Panc1 (cell line): ENCODE measurements at places on chromosomes 2 and 18. TPM values are rescaled to one million over a fixed set of nuclear protein-coding genes. Genes with fewer than 3 reads are reported as not detected.

- no peaks in the 10 kb centered on the region for H3K27me3 ChIP-seq
- H3K27ac ChIP-seq, result no peak overlapping the region
- H3K4me3 ChIP-seq, result no peak overlapping the region
- H3K36me3 ChIP-seq, result no peaks in the 10 kb centered on the region
- no peaks in the 10 kb centered on the region for H3K4me1 ChIP-seq
Measured at GRCh38 chr18:60503199-60503598, 130.6 kb upstream of the MC4R start.

- H3K27me3 ChIP-seq, result no peaks in the 10 kb centered on the region
- peaks cover 63% of the 10 kb centered on the region for H3K4me1 ChIP-seq
- H3K36me3 ChIP-seq, result no peaks in the 10 kb centered on the region
- DNase-seq, result no peak
Measured at GRCh38 chr2:47193607-47194006, 38.5 kb upstream of the STPG4 start.

GRCh38 chr2:215693193-215693998, 257.5 kb upstream of the FN1 start:
- no peak overlapping the region for H3K27ac ChIP-seq
- no peak overlapping the region for H3K4me3 ChIP-seq
- no peaks in the 10 kb centered on the region for H3K27me3 ChIP-seq
- no peaks in the 10 kb centered on the region for H3K4me1 ChIP-seq

- H3K4me1 ChIP-seq, result no peaks in the 10 kb centered on the region
- no peak for DNase-seq
- H3K36me3 ChIP-seq, result no peaks in the 10 kb centered on the region
- H3K27me3 ChIP-seq, result no peaks in the 10 kb centered on the region
Measured at GRCh38 chr2:211722928-211723327, 815.7 kb downstream of the ERBB4 start.

- H3K27me3 ChIP-seq, result no peaks in the 10 kb centered on the region; the same call in 1 of the 2 replicates
- DNase-seq, result no peak
- H3K27ac ChIP-seq, result no peak overlapping the region
- no peaks in the 10 kb centered on the region for H3K4me1 ChIP-seq
- no peaks in the 10 kb centered on the region for H3K36me3 ChIP-seq
- no peak overlapping the region for H3K4me3 ChIP-seq
Measured at GRCh38 chr2:239025096-239025801, 177.4 kb downstream of the TWIST2 start.

GRCh38 chr18:80022613-80023012, 11.6 kb upstream of the RBFA start:
- H3K27ac ChIP-seq, result no peak overlapping the region
- no peaks in the 10 kb centered on the region for H3K4me1 ChIP-seq
- no peaks in the 10 kb centered on the region for H3K27me3 ChIP-seq
- H3K36me3 ChIP-seq, result no peaks in the 10 kb centered on the region
- DNase-seq, result no peak

GRCh38 chr2:109525836-109526235, 87.9 kb downstream of the SEPTIN10 start:
- H3K4me3 ChIP-seq, result no peak overlapping the region
- H3K27ac ChIP-seq, result no peak overlapping the region
- DNase-seq, result no peak
- no peaks in the 10 kb centered on the region for H3K36me3 ChIP-seq

GRCh38 chr18:61239051-61239450, 94.2 kb upstream of the CDH20 start:
- DNase-seq, result no peak
- no peaks in the 10 kb centered on the region for H3K36me3 ChIP-seq
- no peaks in the 10 kb centered on the region for H3K4me1 ChIP-seq
- no peak overlapping the region for H3K4me3 ChIP-seq
- H3K27ac ChIP-seq, result no peak overlapping the region
- H3K27me3 ChIP-seq, result no peaks in the 10 kb centered on the region

DNA sequence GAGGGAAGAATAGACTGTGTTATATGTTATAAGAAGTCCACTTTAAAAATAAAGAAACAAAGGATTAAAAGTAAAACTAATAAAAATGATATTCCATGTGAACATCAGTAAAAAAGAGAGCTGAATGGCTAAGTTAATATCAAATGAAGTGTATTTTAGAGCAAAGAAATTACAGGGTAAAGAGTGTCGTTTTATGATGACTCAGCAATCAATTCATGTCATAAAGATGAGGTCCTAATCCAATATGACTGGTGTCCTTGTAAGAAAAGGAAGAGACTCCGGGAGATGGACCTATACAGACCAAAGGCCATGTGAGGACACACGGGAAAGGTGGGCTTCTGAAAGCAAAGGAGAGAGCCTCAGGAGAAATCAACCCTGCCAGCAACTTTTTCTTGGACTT, 615.5 kb upstream of the KLHL29 start:
- no peaks in the 10 kb centered on the region for H3K27me3 ChIP-seq
- no peak for DNase-seq
- no peak overlapping the region for H3K27ac ChIP-seq
- H3K4me1 ChIP-seq, result no peaks in the 10 kb centered on the region

DNA sequence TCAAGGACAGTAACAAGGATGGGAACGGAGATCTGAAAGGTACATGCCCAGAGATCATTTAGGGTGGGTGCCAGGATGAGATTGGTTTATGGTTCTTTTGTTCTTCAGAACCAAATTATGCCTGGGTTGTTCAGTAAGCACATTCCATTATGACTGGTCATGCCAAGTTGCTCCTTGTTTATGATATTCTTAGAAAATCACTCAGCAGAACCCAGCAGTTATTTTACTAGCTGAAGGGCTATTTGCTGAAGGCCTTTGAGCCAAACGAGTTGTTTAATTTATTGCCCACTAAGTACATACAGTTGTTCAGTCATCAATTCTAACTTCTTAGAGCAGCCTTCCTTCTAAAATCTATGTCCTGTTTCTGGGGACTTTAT, 635 bp downstream of the SLC3A1 start:
- no peaks in the 10 kb centered on the region for H3K36me3 ChIP-seq
- no peak for DNase-seq
- H3K4me1 ChIP-seq, result 0 out of 2 replicates have a peak, but pooled peaks cover 6% of the 10 kb centered on the region
- no peaks in the 10 kb centered on the region for H3K27me3 ChIP-seq
- no peak overlapping the region for H3K4me3 ChIP-seq

- H3K36me3 ChIP-seq, result no peaks in the 10 kb centered on the region
- H3K27ac ChIP-seq, result no peak overlapping the region
- no peaks in the 10 kb centered on the region for H3K27me3 ChIP-seq
- DNase-seq, result no peak
Measured at GRCh38 chr2:153818242-153818641, 53.5 kb upstream of the GALNT13 start.

DNA sequence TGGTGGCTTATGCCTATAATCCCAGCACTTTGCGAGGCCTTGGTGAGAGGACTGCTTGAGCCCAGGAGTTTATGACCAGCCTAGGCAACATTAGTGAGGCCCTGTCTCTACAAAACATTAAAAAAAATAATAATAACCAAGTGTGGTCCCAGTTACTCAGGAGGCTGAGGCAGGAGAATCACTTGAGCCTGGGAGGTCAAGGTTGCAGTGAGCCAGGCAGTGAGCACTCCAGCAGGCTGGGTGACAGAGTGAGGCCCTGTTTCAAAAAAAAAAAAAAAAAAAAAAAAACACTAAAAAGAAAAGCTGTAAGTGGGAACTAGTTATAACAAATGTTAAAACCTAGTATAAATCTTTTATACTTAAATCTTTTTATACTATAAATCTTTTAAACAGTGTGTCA, 146.2 kb upstream of the ITGA4 start:
- DNase-seq, result no peak
- no peak overlapping the region for H3K27ac ChIP-seq
- no peaks in the 10 kb centered on the region for H3K4me1 ChIP-seq

DNA sequence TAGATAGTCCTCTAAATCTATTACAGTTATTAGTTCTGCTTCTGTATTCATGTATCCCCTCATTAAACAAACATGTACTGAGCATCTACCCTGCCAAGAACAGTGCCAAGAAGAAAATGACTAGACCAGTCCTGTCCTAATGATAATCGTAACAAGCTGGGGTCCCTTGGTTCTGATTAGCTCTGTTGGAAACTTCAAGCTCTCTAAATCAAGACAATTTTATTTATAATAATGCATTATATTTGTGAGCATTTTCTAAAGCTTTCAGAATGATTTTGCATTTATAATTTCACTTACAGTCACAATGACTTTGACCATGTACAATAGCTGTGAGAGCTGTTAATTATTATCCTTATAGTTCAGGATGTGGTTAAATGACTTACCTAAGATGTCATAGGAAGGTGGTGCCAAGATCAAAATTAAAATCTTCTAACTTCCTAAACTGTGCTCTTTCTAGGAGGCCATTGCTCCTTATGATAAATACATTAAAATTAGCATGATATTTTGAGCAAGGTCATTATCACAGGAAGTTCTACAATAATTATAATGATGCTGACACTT, 336.5 kb upstream of the SLC39A10 start:
- no peaks in the 10 kb centered on the region for H3K27me3 ChIP-seq
- H3K27ac ChIP-seq, result peak overlapping the region; percentile 44; the same call in 1 of the 2 replicates
- H3K36me3 ChIP-seq, result no peaks in the 10 kb centered on the region
- H3K4me1 ChIP-seq, result peaks cover 16% of the 10 kb centered on the region; the same call in 1 of the 2 replicates

DNA sequence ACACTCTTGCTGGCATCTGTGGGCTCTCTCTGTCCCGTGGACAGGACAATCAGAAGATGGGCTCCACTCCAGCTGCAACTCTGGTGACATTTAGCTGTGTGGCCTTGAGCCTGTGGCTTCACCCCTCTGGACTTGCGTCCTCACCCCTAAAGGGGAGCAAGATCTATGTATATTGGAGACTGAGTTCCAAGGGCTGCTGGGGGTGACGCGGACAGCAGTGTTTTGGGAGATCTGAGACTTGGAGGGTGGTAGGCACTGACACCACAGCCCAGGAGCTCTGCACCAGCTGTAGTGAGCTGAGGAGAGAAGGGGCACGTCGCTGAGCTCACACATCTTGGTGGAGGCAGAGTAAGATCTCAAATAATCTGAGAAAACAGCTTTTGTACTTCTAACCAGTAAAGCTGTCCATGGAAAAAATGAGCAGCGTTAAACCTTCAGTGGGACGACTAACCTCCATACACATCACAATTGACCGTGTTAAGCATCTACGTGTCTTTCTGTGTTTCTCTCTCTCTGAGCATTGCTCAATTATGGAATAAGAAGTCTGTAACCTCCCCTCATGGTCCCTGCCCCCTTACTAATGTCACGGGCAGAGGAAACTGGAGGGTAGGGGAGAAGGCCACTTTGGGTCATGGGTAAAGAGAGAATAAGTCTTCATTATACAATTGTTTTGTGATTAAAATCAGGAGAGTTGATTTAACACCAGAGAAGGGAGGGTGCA, 85.8 kb downstream of the SH3RF3 start:
- H3K36me3 ChIP-seq, result no peaks in the 10 kb centered on the region
- peaks cover 23% of the 10 kb centered on the region; the same call in 1 of the 2 replicates for H3K4me1 ChIP-seq

GRCh38 chr2:27972311-27972710, 81.8 kb downstream of the BABAM2 start:
- no peak overlapping the region for H3K4me3 ChIP-seq
- H3K4me1 ChIP-seq, result no peaks in the 10 kb centered on the region
- H3K36me3 ChIP-seq, result no peaks in the 10 kb centered on the region
- H3K27me3 ChIP-seq, result no peaks in the 10 kb centered on the region
- DNase-seq, result no peak
- H3K27ac ChIP-seq, result no peak overlapping the region

DNA sequence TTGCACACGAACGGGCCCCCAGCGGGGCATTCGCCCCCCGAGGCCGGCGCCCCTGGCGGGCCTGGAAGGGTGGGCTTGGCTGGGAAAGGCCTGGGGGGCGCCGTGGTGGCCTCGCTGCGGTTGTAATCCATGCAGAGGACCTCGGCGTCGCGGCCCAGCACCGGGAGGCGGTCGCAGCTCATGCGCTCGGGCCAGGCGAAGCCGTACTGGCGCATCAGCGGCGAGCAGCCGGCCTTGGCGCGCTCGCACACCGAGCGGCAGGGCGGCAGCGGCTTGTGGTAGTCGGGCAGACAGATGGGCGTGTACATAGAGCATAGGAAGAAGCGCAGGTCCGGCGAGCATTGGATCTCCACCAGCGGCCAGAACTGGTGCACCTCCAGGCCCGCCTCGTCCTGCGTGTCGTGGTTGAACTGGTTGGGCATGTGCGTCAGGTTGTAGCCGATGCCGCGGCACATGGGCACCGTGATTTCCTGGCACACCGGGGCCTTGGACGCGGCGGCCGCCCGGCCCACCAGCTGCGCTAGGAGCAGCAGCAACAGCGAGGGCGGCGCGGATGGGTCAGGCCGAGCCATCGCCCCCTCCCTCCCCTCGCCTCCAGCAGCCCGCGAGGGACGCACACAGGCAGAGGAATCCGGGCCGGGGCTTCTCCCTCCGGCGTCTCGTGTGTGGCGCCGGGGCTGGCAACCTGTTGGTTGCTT, 1.4 kb downstream of the FZD5 start:
- peaks cover 15% of the 10 kb centered on the region for H3K4me1 ChIP-seq
- no peaks in the 10 kb centered on the region for H3K27me3 ChIP-seq
- peak overlapping the region; percentile 79 for H3K27ac ChIP-seq

REG1B gene
- 2.0 TPM for total RNA-seq

STPG4 gene
- total RNA-seq, result 0.36 TPM

ZBTB7C gene
- total RNA-seq, result 0.03 TPM

SERPINB4 gene
- total RNA-seq, result not detected

FSHR gene
- not detected for total RNA-seq

ARHGEF4 gene
- 0.80 TPM for total RNA-seq

EHD3 gene
- 2.6 TPM for total RNA-seq

HOXD9 gene
- total RNA-seq, result 0.15 TPM

UCN gene
- 4.4 TPM for total RNA-seq
